ENCODE measurements at places on chromosomes 7 and 10.

GRCh38 chr7:93171606-93172226, 23.5 kb upstream of the SAMD9L start:
- no peak for DNase-seq

- DNase-seq = no peak
Measured at GRCh38 chr10:126570621-126571602, 99.6 kb downstream of the C10orf90 start.

GRCh38 chr7:92404170-92404614, 43.1 kb upstream of the GATAD1 start:
- no peak for DNase-seq

GRCh38 chr10:130171196-130171595, 35.0 kb downstream of the GLRX3 start:
- no peak for DNase-seq

GRCh38 chr10:35232527-35232926, 103.8 kb upstream of the CCNY start:
- DNase-seq = no peak

DNA sequence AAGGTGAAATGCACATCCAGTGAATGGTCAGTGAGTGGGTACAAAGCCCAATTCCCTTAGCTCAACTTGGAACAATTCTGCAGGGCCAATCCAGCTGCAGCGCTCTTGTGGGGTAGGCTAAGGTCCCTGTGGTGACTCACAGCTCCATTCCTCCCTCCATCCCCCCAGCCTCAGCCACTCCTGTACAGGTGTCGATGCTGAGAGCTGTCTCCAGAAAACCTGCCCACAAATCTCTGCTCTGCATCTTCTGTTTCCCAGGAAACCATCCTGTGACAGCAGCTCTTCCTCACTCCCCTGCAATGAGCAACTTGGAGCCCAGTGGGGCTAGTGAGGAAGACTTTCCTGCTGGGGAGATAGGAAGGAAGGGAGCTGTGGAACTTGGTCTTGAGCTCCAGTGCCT, 244.7 kb upstream of the GPR26 start:
- DNase-seq = no peak

GRCh38 chr7:151179287-151179860, 7.7 kb downstream of the ASB10 start:
- no peak for DNase-seq

GRCh38 chr10:131931981-131932380, 31.2 kb downstream of the PPP2R2D start:
- DNase-seq = no peak

DNA sequence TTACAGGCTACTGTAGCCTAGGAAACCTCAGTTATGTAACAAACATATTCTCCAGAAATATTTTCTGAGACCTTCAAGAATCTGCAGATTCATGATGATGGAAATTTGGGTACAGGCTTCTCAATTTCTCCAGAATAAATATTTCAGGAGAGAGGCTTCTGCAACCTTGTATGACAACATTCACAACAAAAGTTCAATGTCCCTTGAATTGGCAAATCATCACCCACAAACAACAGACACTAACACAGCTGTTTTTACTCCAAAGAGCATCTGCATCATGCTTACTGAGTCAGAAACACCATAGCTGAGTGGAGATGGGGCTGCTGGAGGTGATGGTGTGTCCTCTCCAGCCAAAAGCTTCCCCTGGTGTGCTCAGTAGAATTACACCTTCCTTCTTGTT, 9.3 kb upstream of the COBL start:
- no peak for DNase-seq

DNA sequence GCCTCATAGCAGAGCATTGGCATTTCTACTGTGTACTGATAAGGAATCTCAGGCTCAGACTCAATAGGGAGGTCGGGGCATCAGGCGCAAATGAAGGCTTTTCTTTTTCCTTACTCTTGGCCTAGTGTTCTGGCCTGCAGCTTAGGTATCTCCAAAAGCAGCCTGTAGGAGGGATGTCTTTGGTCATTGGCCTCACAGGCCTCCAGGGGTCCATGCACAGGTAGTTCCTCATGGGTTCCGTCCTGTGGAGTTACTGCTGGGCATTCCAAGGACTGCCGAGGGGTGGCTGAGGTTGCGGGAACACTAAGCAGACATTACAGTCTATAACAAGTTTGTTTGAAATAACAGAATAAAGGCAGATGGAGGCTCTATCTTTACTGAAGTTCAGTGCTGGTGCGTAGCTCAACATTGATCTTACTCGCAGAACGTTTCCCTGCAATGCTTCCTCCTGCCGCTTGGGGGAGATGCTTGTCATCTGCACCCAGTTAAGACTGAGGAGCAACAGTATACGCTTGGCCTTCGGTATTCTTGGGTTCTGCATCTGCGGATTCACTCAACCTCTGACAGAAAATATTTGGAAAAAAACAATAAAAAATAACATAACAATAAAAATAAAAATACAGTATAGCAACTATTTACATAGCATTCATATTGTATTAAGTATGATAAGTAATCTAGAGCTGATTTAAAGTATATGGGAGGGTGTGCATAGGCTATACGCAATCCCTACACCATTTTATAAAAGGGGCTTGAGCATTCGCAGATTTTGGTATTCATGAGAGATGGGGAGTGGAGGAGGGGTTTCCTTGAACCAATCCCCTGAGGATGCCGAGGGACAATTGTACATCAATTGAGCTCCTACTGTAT, 58.9 kb downstream of the SH2D4B start:
- DNase-seq = no peak

DNA sequence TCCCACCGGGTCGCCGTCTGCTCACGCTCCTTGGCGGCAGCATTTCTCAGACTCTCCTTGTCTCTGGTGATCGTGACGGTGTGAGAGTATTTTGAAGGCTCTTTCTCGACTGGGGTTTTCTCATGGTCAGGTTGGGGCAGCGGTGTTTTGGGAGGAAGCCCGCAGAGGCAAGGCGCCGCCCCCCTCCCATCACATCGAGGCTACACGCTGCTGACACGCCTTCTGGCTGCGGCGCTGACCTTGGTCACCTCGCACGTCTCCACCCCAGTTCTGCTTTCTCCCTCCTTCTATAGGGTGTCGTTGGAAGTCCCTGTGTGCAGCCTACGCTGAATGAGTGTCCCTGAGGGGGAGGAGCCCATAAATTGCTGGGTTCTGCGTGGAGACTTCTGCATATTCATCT, 55.2 kb downstream of the GLRX3 start:
- DNase-seq = no peak

GRCh38 chr10:81031774-81032173, 494.1 kb downstream of the SH2D4B start:
- DNase-seq = no peak

DNA sequence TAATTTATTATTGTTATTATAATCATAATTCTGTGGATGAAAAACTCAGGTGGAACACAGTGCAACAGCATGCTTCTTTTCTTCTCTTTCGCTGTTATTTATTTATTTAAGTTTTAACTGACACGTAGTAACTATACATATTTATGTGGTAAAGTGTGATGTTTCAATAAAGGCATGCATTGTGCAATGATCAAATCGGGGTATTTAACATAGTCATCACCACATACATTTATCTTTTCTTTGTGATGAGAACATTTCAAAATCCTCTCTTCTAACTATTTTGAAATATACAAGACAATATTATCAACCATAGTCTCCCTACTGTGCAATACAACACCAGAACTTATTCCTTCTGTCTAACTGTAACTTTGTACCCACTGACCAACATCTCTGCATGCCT, 152.5 kb upstream of the LYZL1 start:
- no peak for DNase-seq

GRCh38 chr7:137731436-137731835, 115.3 kb downstream of the DGKI start:
- DNase-seq = no peak

DNA sequence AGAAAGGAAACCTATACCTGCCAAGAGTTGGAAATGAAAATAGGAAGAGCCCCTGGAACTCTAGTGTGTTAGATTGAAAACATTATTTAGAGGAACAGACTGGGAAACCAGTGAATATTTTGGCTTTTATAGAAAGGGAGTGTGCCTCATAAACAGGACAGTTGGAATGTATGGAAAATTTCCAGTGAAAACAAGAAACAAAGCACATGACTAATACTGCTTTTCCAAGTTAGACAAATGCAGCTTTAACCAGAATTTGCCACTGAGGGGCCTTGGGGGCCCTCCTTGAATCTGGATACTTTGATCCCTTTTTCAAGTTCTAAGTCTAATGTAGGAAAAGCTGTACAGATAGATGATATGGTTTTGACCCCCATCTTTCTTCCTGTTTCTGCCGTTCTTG, 21.2 kb downstream of the ITGB8 start:
- no peak for DNase-seq

GRCh38 chr7:82091126-82091684, 321.4 kb upstream of the HGF start:
- DNase-seq = no peak

DNA sequence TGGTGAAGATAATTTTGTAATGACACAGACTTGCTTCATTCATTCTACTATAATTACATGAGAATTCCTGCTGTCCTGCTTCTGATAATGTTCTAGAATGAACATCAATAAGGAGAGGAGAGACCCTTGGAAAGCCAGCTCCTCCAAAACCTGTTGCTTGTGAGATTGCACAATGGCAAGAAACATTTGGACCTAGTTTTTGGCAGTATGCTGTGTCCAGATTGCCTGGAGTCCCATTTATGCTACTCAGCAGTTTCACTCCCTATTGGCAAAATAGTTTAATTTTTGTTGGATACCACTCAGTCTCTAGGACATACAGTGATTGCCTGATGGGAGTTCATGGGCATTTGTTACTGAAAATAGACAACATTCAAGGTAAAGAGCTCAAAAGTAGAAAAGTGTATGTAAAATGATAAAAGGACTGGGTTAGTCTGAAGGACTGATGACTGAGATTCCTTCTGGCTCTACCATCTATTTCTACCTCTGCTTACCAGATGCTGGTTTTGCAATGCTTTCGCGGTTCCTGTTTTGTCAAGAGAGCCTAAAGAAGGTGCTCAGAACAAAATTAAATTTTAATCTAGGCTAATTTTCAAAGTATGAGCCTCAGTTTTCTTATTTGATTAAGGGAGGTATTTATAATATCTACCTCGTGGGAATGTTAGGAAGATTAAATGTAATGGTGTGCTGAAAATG, 8.0 kb upstream of the ACTR3B start:
- DNase-seq = no peak

- DNase-seq = no peak
Measured at GRCh38 chr10:113751181-113751732, at the start of gene PLEKHS1. TSS of gene PLEKHS1 (plus strand) at chr10:113751682. CDS start at chr10:113755278, 3,596 bp downstream.

GRCh38 chr10:50384898-50385297, 133.6 kb upstream of the ASAH2 start:
- no peak for DNase-seq

DNA sequence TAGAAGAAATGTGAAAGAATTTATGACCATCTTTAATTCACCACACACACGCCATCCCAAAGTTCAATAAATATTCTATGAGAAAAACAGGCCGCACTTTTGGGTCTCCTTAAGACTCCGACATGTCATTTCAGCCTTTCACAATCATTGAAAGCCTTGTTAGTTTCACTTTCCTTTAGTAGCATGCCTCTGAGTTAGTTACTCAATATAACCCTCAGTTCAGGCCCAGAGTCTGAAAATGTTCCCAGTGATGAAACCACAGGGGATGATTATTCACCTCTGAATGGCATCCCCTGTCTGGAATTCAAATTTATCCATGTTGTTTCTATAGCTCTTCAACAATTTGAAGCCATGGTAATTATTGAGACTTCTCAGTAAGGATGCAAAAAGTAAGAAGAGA, 278.1 kb upstream of the NRP1 start:
- DNase-seq = no peak

DNA sequence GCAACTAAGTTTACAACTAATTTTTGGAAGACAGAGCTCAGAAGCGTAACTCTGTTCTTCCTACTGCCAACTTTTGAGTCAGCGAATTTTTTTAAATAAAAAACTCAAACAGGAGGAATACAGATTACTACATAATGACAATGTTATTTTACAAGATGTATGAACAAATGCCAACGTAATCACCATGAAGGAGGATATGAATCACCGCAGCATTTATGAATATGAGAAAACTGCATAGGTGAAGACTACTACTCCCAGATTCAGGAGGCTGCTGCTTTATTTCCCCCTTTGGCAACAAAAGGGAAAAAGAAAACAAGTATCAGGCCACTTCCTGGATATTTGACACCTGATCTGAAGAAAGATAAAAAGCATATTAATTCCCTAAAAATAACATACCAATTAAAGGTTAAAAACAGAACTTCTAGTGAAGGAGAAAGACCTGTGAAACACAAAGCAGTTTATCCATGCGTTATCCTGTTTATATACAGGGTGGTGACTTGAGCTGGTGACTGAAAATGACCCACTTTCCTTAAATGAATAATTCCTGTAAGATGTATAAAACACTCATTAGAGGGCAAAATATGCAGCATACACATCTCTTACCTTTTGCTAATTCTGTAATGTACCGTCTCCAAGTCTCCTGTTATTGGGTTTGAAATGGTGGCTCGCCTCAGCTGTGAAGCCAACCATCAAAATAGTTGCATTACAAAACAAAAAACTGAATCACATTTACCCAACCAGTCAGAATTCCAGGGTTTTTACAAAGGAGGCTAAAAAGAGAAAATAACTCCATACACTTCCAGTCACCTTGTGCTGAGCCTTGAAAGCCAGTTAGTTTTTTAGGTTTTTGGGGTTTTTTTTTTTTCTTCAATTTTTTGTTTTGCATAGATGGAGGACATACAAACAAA, 52.0 kb downstream of the P4HA1 start:
- no peak for DNase-seq

- no peak for DNase-seq
Measured at GRCh38 chr10:88608052-88608732, 21.6 kb downstream of the LIPJ start.

DNA sequence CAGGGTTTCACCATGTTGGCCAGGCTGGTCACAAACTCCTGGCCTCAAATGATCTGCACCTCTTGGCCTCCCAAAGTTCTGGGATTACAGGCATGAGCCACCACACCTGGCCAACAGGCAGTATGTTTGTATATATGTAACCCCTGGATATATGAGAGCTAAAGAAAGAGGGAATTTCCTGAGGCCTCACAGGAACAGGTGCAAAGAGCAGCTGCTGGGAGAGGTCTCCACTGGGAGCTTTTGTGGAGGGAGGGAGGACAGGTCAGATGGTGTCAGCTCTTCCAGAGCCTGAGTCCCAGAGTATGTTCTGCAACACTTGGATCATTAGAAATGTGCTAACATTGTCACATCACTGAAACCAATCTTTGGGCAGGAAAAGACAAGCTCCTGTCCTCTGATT, 110.1 kb upstream of the KIF5B start:
- no peak for DNase-seq

DNA sequence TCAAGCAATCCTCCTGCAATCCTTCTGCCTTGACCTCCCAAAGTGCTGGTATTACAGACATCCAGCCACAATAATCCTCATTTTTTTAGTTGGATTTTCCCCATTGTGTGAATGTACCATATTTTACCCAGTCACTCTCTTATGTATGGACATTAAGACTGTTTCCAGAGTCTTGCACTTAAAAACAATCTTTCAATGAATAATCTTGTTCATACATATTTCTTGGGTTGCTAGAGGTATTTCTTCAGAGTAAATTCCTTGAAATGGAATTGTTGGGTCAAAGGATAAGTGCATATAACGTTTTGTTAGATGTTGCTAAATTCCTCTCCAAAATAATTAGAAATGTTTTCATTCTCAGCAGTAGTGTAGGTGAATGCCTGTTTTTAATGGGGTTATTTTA, 283.1 kb upstream of the KAT6B start:
- no peak for DNase-seq

GRCh38 chr7:156691764-156692163, 51.2 kb downstream of the RNF32 start:
- peak; percentile 1 for DNase-seq

All from DMS79 treated with DMSO at 0.1 percent for 48 hours (cell line).